Thymus (tissue), 14 donors: ENCODE measurements at places on chromosomes 16 and 17.

GRCh38 chr16:10965440-10966061, 21.2 kb downstream of the CLEC16A start:
- H3K4me3 ChIP-seq = no peak overlapping the region
- no peak overlapping the region for H3K27ac ChIP-seq
- no peaks in the 10 kb centered on the region for H3K27me3 ChIP-seq

- no peaks in the 10 kb centered on the region for H3K27me3 ChIP-seq
- H3K27ac ChIP-seq = no peak overlapping the region
- no peak overlapping the region for H3K4me3 ChIP-seq
- DNase-seq = no peak
- H3K4me1 ChIP-seq = no peaks in the 10 kb centered on the region
Measured at GRCh38 chr17:55437159-55437605, 15.5 kb upstream of the MMD start.

DNA sequence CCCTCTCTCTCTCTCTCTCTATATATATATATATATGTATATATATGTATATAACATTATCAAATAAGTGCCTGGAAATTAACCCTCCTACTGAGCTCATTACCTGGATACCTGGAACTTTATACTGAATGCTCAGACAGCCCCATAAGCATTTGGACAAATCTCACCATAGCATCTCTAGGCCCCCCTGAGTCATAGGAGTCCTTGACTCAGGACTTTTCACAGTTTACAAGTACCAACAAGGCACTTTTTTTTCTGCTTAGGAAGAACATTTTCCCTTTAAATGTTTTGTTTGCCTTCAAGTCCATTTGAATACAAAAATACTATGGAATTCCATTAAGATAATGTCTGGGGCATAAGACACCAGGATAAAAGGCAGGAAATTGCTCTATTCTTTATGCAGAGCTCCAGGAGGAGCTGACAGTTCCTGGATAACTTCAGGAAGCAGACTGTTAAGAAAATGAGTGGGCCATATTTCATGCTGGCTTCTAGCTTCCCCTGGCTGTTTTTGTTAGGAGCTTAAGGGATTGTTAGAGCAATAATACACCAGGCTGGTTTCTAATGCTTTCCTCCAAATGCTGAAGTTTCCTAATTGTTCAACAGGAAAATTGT, 171.7 kb upstream of the ASIC2 start:
- H3K27ac ChIP-seq = no peak overlapping the region
- H3K36me3 ChIP-seq = no peaks in the 10 kb centered on the region
- H3K27me3 ChIP-seq = peaks cover 2% of the 10 kb centered on the region
- no peaks in the 10 kb centered on the region for H3K4me1 ChIP-seq
- no peak for DNase-seq
- no peak overlapping the region for H3K4me3 ChIP-seq

DNA sequence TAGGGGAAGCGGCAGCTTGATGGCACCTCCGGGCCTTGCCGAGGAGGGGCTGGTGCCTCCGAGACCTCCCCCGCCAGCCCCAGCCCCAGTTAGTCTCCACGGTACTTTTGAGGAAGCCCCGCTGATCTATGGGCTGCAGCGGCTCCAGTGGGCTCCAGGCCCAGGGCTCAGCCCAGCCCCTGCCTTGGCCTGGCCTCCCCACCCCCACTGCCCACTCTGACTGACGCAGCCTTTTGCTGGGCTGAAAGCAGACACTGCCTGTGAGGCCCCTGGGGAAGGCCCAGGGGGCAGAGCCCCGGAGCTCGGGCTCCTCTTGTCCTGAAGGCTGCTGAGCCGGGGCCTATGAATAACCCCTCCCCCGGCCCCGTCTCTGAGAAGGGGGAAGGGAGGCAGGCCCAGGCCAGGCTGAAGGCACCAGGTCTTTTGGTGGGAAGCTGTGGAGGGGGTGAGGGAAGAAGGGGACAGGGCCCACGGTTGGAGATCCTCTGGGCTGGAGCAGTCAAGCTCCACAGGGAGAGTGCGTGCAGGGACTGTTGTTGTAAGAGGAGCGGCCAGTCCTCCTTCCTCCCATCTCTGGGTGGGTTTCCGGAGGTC, 7.5 kb upstream of the SMTNL2 start:
- no peak overlapping the region for H3K4me3 ChIP-seq
- H3K36me3 ChIP-seq = no peaks in the 10 kb centered on the region
- peaks cover 11% of the 10 kb centered on the region for H3K4me1 ChIP-seq
- H3K27me3 ChIP-seq = no peaks in the 10 kb centered on the region

DNA sequence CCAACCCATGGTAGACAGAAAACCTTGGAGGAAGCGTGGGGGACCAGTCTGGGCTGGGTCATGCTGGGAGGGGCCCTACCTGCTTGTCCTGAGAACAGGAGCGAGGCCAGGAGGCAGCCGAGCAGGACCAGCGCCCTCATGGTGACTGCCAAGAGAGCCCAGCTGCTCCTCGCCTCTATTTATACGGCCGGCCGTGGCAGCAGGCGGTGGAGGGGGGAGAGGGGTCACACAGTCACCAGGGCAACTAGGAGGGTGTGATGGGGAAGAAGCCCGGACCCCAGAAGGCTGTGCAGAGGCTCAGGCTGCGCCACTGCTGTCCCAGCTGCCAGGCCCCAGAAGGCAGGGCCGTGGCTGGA, at the start of gene SRL:
Gene SRL (minus strand): TSS at position 153 of the 356 bp plus-strand sequence. CDS start 13 bp downstream, at position 140.
- no peaks in the 10 kb centered on the region for H3K36me3 ChIP-seq
- H3K4me1 ChIP-seq = peaks cover 23% of the 10 kb centered on the region
- DNase-seq = no peak
- no peaks in the 10 kb centered on the region for H3K27me3 ChIP-seq

DNA sequence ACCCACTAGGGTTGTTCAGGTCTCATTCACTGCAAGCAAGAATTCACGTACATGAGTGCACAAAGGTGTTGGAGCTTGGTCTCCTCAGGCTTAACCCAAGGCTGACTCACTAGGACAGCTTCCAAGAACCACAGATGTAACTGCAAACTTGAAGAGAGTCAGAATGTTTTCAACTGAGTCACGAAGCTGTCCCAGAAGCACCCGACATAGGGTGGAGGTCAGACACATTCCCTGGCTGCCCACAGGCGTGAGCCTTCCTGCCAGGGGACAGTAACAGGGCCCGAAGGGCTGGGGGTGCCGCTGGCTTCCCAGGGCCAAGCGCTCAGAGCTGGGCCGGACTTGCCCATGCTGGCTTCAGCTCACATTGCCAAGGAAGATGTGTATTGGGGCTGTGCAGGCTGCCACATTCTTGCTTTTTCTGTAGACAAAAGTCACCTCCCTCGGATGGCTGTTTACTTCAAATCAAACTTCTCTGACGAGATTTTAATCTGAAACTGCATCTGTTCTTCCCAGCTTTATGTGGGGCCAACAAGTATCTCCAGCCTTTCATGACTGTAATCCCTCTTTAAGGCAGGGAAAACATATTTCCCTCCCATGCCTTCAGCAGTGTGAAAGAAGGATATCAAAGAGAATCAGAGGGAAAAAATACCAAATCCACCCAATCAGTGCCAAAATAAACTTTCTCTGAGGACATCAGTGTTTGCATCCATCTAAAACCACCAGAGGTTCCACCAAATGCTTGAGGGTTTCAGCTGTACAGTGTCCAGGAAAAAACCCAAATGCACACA, 14.3 kb downstream of the CMTM3 start:
- H3K27me3 ChIP-seq = no peaks in the 10 kb centered on the region
- no peaks in the 10 kb centered on the region for H3K4me1 ChIP-seq
- H3K4me3 ChIP-seq = no peak overlapping the region
- DNase-seq = no peak

- H3K4me3 ChIP-seq = no peak overlapping the region
- H3K27me3 ChIP-seq = no peaks in the 10 kb centered on the region
- no peak overlapping the region for H3K27ac ChIP-seq
- no peaks in the 10 kb centered on the region for H3K36me3 ChIP-seq
- no peaks in the 10 kb centered on the region for H3K4me1 ChIP-seq
- no peak for DNase-seq
Measured at GRCh38 chr17:6347776-6348175, 87.1 kb downstream of the AIPL1 start.

GRCh38 chr16:24734382-24734781, 4.9 kb downstream of the TNRC6A start:
- H3K4me3 ChIP-seq = no peak overlapping the region
- DNase-seq = no peak
- H3K36me3 ChIP-seq = peaks cover 11% of the 10 kb centered on the region
- H3K27ac ChIP-seq = no peak overlapping the region
- H3K27me3 ChIP-seq = no peaks in the 10 kb centered on the region
- no peaks in the 10 kb centered on the region for H3K4me1 ChIP-seq

DNA sequence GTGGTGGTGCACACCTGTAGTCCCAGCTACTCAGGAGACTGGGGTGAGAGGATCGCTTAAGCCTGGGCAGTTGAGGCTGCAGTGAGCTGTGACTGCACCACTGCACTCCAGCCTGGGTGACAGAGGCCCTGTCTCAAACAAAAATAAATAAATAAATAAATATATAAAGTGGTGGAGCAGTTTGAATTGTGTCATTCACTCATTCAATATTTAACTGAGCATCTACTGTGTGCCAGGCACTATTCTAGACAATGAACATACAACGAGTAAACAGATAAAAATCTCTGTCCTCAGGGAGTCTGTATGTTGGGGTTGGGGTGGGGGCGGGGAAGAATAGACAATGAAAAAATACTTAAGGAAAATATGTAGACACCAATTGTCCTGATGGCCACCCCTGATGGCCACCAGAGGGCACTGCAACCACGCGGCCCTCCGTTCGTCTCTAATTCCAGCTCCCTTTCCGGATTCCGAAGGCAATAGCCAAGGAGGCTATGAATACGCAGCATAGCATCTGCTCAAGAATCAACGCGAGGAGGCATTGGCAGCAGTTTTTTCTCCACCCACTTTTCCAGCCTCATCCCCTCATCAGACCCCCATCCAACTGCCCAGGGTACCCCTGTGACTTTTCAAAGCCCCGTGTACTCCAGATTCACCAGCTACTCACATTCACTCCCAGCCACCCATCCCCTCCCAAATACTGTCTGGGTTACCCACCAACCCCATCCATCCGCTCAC, 21.4 kb downstream of the QPRT start:
- H3K27ac ChIP-seq = no peak overlapping the region
- no peaks in the 10 kb centered on the region for H3K27me3 ChIP-seq
- no peak for DNase-seq
- H3K4me1 ChIP-seq = peaks cover 12% of the 10 kb centered on the region

DNA sequence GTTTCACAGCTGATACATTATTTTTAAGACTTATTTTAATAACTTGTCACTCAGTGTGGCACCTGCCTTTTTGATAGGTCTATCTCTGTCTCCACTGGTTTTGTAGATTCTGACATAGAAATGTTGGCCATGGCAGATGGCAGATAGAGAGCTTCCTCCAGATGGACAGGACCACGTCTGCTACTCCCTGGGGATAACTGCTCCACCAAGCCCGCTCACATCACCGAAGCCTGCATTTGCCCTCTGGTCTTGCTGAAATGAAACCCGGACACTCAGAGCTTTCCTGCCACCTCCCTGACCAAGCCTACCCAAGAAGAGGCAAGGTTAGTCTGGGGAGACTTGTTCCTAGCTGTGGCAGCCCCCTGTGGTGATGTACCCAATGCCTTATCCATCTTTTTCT, 16.4 kb upstream of the HAP1 start:
- H3K4me3 ChIP-seq = no peak overlapping the region
- H3K27me3 ChIP-seq = no peaks in the 10 kb centered on the region
- DNase-seq = no peak

DNA sequence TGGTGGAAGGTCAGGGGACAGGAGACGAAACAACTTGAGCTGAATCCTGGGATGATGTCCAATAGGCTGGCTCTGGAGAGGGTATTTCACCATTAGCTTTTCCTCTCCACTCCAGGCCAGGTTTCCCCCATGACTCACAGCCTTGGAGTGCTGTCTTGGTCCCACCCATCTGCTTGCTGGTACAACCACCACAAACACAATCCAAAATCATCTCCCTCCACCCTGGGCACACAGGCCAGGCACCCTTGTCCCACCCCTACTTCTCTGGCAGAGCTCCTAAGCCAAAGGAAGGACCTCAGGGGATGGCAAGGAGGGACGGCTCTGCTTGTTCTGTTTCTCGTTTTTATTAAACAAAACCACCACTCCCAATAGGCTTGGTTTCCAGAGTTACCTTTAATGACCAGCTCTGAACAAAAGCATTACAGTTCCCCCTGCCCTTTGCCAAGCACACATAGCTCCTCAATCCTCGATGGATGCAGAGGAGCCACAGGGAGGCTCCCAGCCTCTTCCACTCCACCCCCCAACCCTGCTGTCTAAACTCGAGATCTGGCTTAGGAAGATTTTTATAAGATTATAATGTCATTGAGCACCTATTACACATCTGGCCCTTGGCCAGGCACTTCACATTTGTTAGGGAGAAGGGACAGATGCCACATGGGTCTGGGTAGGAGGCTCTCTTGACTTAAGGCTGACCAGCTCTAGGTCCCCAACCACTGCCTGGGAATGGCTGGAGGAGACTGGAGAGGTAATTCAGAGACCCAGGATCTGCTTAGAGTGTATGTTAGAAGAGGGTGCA, 13.3 kb downstream of the CAVIN1 start:
- DNase-seq = no peak
- H3K27me3 ChIP-seq = no peaks in the 10 kb centered on the region
- H3K27ac ChIP-seq = peak overlapping the region; percentile 42
- H3K4me1 ChIP-seq = peaks cover 48% of the 10 kb centered on the region
- H3K36me3 ChIP-seq = no peaks in the 10 kb centered on the region

DNA sequence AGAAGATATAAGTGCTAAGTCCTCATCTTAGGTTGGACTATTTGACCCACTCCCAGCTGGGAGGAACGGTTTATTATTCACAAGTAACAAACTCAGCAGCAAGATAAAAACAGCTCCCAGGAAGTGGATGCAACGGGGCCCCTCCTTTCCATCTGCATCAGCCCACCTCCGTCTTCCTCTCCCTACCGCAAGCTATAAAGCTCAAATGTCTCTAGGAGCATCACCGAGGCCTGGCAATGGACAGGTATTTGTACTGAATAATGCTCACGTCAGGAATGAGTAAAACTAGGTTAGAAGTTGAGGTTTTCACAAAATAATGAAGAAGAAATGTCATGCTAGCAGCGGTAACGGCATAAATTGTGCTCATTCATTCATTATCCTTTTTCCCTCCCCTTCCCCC, 408.7 kb upstream of the PSMD7 start:
- H3K27ac ChIP-seq = no peak overlapping the region
- peaks cover 3% of the 10 kb centered on the region for H3K4me1 ChIP-seq
- H3K27me3 ChIP-seq = no peaks in the 10 kb centered on the region
- no peak for DNase-seq
- no peak overlapping the region for H3K4me3 ChIP-seq

GRCh38 chr16:10519929-10520868, 60.2 kb downstream of the EMP2 start:
- H3K4me1 ChIP-seq = no peaks in the 10 kb centered on the region
- H3K36me3 ChIP-seq = no peaks in the 10 kb centered on the region
- no peaks in the 10 kb centered on the region for H3K27me3 ChIP-seq
- no peak for DNase-seq
- H3K4me3 ChIP-seq = no peak overlapping the region

DNA sequence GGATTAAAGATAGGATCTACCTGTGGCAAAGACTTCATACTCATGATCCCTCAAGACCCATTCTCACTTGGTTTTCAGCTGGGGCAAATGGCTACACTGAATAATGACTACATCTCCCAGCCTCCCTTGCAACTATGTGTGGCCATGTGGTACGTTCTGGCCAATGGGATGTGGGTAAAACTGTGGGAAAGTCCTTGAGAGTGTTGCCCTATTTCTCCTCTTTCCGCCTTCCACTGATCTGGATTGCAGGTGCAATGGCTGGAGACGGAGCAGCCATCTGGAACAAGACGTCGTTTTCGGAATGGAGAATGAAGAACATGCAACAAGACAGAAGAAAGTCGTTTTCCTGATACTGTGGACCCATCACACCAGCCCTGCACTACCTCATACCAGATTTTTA, 48.5 kb downstream of the HAPSTR1 start:
- H3K27me3 ChIP-seq = peaks cover 5% of the 10 kb centered on the region
- no peaks in the 10 kb centered on the region for H3K36me3 ChIP-seq
- no peak for DNase-seq
